ENCODE measurements at places on chromosomes 3 and 15.

- DNase-seq: no peak
These were observed 529.6 kb downstream of the SHQ1 start for GRCh38 chr3:72318504-72319193.

DNA sequence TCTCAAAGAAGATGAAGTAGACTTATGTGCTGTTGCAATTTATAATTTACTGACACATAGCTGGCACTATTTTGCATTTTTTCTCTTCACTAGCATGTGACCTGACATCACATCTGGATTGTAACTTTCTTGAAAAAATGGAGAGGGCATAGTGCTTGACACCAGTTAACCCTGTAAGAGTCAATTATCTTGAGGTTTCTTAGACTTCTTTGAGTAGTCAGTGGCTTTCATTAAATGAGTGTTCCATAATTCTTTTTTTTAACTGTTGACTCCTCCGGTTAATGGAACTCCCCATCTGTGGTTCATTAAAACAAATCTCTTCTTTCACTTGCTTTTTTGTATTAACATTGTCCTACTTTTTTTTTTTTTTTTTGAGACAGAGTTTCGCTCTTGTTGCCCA, 16.9 kb upstream of the PRKCI start:
- no peak for DNase-seq

DNA sequence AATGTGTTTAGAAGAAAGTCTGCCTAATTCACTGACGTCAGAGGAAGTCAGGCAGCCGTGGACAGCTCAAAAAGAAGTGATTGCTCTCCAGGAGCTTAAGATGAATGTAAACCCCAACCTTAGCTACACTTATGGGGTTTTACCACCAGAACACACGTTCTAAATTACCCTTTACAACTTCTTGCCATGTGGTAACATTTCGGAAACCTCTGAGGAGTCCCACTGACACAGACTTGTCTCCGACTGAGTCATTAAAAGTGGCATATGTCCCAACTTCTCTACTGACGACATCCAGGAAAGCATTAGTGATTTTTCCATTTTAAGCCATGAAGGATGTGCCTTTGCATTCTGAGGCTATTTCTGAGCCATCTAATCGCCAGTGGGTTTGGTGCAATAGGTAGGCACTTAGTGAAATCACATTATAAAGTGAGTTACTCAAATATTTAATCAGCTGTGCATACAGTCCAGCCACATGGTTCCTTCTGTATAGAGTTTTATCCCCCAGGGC, 32.4 kb downstream of the C2CD4A start:
- DNase-seq: no peak

GRCh38 chr15:98581715-98582114, 66.6 kb upstream of the IGF1R start:
- DNase-seq: no peak

GRCh38 chr15:75028991-75029377, 5.6 kb downstream of the PPCDC start:
- no peak for DNase-seq

DNA sequence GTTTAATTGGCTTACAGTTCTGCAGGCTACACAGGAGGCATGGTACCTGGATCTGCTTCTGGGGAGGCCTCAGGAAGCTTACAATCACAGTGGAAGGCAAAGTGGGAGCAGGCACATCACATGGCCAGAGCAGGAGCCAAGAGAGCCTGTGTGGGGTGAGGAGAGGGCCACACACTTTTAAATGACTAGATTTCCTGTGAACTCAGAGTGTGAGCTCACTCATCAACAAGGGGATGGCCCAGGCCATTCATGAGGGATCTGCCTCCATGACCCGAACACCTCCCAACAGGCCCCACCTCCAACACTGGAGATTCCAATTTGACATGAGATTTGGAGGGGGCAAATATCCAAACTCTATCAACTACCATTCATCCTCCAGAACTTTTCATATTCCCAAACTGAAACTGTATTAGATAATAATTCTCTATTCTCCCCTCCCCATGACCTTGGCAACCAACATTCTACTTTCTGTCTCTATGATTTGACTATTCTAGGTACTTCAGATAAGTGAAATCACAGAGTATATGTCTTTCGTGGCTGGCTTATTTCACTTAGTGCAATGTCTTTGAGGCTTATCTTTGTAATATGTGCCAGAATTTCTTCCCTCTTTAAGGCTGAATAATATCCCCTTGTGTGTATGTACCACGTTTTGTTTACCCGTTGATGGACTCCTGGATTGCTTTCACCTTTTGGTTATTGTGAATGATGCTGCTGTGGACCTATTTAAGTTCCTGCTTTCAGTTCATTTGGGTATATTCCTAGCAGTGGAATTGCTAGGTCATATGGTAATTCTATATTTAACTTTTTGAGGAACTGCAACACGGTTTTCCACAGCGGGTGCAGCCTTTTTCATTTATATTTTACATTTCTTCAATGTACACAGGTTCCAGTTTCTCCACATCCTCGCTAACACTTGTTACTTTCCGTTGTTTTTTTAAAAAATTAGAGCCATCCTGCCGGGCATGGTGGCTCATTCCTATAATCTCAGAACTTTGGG, 43.8 kb downstream of the TKT start:
- DNase-seq: no peak

DNA sequence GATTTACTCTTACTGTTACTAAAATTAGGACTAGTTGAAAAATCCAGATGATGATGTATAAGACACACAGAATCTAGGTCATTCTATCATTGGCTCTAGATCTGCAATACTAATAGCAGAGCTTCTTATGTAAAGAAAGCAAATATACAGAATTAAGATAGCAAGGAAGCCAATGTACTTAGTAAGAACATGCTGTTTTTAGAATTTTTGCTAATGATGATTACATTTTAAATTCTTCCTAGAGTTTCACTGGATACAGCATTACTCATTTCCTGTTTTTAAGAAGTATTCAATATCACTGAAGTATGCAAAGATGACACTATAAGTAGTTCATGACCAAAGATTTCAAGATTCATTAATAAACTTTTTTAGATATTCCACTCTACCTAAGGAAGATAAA, 60.7 kb downstream of the CFAP20DC start:
- DNase-seq: no peak
